T-helper 2 cell (primary cell): ENCODE measurements at places on chromosomes 1 and 21.

DNA sequence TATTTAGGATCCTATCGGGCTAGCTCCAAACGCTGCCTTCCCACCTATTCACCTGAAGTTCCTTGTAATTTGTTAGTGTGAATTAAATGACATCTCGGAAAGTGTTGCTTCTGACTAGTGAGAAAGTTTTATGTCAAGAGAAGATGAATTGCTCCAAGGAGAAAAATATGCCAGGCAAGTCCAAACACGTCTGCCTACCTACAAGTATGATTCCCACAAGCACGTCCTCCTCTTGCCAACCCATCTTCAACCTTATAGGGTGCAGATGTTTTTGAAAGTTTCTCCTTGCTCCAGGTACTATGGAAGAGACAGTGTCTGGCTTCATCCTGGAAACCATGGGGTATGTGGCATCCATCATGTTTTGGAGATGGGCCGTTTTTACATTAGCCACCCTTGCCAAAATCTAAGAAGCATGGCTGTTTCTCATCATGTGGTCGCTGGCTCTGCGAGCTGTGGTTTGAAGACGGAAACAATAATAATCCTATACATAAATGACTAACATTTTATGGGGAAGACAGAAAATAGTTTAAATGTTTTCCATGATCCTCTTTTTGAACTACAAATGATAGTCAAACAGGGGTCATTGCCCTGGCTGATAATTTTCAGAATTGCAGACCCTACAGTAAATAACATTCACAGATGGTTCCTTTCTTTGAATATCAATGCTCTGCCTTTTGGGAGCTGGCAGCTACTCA, 505.8 kb downstream of the SMYD3 start:
- no peak for DNase-seq

GRCh38 chr1:185670187-185670627, 64.0 kb upstream of the HMCN1 start:
- DNase-seq: peak; percentile 38

DNA sequence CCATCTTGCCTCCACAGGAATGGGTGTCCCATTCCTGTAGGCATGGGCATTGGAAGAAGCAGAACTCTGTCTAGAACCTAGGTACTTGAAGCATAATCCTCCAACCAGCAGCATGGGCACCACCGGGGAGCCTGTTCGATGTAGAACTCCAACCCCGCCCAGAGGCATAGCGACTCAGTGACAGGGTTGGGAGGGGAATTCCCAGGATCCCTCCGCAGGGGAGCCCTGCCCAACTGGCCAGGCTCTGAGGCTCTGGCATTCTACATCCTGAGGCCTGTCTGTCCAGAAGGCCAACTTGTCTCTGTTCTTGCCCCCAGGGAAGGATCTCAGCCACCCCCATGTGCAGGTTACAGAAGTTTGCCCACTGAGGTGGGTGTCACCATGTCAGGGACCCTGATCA, 38.2 kb downstream of the CACNA1S start:
- no peak for DNase-seq

DNA sequence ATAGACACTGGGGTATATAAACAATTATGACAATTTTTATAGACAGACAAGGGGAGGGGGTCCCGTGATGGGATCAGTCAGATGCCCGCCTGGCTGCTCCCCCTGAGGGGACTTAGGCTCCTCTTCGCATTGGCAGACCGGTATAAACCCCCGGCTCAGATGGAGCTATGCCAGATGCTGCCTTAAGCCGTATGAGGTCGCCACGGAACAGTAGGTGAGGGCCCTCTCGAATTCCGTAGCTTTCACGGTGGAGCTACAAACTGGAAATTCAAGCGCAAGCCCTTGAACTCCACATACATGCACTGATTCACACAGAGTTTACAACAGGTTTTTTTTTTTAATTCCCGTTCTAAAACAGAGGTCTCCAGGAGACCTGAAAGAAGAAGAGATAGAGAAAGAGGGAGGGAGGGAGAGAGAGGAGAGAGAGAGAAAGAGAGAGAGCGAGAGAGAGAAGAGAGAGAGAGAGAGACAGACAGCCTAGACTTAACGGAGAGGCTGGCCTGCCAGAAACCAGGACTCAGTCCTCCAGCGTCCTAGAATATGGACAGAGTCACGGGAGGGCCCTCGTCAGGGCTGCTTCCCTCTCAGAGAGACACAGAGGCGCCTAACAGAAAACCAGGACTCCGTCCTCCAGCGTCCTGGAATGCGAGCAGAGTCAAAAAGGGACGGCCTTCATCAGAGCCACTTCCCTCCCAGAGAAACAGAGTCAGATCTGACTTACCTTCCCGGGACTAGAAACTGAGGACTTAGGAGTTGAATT, 24.4 kb upstream of the TMEM54 start:
- DNase-seq: no peak

DNA sequence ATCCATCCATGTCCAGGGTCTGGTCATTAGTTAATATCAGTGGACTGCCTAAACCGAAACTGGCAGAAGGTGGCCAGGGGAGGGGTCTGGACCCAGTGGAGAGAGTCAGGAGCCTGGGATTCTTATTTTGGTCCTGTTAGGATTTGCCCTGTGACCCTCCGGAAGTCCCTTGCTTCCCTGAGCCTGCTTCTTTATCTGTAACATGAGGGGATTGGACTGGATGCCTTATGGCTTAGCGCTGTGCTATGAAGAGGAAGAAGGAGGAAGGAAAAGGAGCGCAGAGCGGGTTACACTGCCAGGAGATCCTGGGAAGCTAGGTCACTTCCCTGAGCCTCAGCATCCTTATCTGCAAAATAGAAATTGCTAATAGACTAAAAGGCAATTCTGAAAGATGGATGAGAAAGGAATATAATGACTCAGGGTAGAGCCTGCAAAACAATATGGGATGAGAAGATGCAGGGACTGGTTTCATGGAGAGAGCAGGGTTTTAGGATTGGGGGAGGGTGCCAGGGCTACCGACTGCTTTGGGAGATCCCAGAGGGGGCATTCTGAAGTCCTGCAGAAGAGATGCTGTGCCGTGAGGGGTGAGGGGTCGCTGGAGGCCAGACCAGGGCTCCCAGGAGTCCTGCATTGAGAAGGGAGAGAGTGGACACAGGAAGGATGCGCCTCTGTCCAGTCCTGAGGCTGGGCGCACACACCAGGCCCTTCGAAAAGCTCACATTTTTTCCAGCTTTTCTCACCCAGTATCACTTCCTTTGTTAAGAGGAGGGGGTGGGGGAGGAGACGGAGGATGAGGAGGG, 460 bp upstream of the ADORA1 start:
- no peak for DNase-seq

DNA sequence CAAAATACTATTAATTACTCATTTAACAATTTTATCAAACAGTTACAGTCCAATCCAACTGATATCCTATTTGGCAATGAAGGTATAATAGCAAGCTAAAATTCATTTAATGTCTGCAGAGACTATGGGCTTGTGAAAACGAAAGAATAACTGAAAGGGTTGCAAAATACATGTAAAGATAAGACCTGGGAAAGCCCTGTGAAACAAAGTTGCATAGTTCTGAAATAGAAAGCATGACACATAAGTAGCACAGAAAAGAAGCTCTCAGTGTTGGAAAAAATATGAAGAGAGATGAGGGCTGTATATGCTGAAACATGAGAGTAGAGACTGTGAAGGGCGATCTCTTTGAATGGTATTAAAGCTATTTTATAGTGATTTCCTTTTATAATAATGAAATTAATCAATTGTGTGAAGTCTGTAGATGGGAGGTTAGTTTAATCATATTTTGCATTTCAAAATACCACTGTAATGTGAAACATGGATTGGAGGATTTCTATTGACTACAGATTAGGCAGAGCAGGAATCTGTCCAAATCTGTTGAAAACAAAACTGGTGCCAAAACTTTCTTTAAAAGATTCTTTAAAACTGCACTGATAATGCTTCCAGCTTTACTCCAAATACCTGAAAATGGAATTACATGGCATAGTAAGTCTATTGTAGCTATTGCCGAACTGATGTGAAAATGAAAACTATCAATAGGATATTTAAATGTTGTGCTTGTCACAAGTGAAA, 1518.9 kb upstream of the B3GALT2 start:
- DNase-seq: no peak

- DNase-seq: peak; percentile 10
These were observed 43.6 kb upstream of the PDE9A start for GRCh38 chr21:42609811-42610210.

DNA sequence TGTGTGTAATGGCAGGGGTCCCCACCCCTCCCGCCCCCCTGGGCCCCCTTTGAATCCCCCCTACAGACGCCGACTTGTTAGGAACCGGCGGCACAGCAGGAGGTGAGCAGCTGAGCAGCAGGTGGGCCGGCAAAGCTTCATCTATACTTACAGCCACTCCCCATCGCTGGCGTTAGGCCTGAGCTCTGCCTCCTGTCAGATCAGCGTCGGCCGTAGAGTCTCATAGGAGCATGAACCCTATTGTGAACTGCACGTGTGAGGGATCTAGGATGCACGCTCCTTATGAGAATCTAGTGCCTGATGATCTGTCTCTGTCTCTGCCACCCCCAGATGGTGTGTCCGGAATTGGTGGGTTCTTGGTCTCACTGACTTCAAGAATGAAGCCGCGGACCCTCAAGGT, 14.9 kb upstream of the VPS26C start:
- no peak for DNase-seq

GRCh38 chr1:223853275-223853674, 7.5 kb upstream of the TP53BP2 start:
- DNase-seq: no peak

GRCh38 chr21:38857152-38857825, 51.6 kb downstream of the ETS2 start:
- DNase-seq: no peak

DNA sequence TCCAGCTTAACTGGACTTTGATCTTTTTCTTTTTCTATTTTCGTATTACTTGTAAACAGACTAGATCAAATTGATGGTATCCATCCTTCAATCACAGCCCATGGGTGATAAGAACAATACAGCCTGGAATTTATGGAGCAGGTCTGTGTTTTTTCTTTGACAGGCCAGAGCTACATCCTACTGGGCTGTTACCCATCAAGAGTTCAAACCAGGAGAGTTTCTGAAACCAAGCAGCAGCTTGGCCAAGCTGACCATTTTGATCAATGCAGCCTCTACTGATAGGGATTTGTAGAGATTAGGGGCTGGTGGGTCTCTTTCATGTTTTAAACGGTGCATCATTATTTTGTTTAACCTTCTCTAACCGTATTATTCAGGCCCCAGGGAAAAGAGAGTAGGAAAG, 24.3 kb upstream of the CCDC190 start:
- no peak for DNase-seq

GRCh38 chr1:155177918-155178281, 4.3 kb downstream of the TRIM46 start:
- no peak for DNase-seq

- peak; percentile 29 for DNase-seq
These were observed 5.7 kb upstream of the CCT8 start for GRCh38 chr21:29078869-29079767.

GRCh38 chr1:183161391-183161790, 24.7 kb upstream of the LAMC2 start:
- DNase-seq: no peak

DNA sequence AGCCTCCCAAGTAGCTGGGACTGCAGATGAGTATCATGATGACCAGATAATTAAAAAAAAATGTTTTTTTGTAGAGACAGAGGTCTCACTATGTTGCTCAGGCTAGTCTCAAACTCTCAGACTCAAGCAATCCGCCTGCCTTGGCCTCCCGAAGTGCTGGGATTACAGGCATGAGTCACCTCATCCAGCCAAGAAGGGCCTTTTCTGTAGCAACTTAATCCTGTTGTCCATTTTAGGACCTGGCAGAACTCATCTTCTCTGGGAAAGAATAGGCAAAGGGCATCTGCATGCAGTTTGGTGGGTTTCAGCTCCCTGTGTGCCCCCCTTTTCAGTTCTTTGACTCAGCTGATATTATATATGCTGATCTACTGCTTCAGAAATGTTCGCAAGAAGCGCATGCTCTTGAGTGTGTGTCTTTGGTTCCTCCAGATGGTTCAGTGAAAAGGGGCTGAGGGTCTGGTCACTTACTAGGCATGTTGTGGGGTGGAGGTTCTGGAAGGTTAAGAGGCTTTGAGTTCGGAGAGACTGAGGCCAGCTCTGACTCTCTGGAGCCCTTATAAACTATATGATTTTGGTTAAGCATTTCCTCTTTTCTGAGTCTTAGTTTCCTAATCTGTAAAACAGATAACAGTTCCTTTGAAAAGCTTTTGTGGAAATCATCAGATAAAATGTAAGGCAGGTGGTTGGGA, 19.4 kb upstream of the SRSF4 start:
- no peak for DNase-seq

DNA sequence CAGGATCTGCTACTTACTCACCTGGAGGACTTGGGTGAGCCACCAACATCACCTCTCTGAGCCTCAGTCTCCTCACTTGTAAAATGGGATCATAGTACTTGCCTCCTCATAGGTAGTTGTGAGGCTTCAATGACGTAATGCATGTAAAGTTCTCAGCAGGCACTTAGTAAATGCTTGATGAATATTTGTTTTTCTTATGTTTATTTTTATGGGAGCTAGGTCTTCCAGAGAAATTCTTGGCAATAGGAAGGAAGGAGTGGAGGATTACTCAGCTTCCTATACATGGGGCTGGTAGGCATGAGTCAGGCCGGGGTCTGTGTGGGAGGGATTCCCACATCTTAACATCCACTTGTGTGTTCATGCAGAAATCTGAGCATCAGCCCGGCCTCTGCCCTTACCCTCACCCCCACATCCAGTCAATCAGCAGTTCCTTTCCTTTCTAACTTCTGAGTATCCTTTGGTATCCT, 95.4 kb upstream of the USP24 start:
- DNase-seq: no peak

GRCh38 chr1:169141356-169141755, 34.9 kb downstream of the ATP1B1 start:
- DNase-seq: no peak

DNA sequence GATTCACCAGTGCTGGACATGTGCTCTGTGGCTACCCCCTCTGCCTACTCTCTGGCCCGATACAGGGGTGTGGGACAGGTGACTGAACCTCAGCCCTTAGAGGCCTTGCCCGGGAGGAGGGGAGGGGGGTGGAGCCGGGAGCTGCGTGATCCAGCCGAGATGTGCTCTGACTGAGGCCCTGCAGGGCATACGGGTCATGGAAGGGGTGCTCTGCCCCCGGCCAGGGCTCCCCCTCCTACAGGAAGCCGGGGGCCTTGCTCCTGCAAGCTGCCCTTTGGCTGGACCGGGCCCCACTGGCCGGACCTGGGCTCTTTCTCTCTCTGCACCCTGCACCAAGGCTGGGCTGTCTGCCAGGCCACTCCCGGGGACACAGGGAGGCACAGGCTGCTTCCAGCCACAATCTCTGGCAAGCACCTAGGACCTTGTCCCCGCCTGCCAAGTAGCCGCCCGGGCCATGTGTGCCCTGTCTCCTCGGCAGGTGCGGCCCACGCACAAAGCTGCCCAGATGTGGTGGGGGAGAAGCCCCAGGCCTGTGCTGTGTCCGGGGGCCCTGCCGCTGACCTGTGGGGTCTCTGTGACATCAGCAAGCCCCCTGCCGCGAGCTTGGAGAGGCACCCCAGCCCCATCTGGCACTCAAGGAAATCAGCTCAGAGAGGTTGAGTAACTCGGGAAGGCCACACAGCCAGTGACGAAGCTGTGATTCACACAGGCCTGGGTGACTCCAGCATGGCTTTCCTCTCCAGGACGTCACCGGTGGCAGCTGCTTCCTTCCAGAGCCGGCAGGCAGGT, 1.5 kb downstream of the SCNN1D start:
- no peak for DNase-seq

- no peak for DNase-seq
These were observed 298.6 kb upstream of the ST6GALNAC5 start for GRCh38 chr1:76568573-76569238.

GRCh38 chr1:10309243-10310011, 89.4 kb upstream of the PGD start:
- DNase-seq: no peak

GRCh38 chr1:151611288-151611790, 511 bp upstream of the SNX27 start:
- DNase-seq: no peak
